ENCODE measurements at places on chromosomes 2 and 18. TPM values are rescaled to one million over a fixed set of nuclear protein-coding genes. Genes with fewer than 3 reads are reported as not detected.

The GPR155 gene
- total RNA-seq = 9.9 TPM

The AQP12B gene
- not detected for total RNA-seq

The C2orf66 gene
- not detected for total RNA-seq

The OTX1 gene
- not detected for total RNA-seq

The SEPTIN2 gene
- 164 TPM for total RNA-seq

The CRYGD gene
- total RNA-seq = not detected

The IL37 gene
- not detected for total RNA-seq

The OSBPL1A gene
- 13.3 TPM for total RNA-seq

Measured in esophagus squamous epithelium (tissue), 5 donors.